ENCODE measurements at places on chromosomes 3 and 15. TPM values are rescaled to one million over a fixed set of nuclear protein-coding genes. Genes with fewer than 3 reads are reported as not detected.

LYZL4 gene
- not detected for total RNA-seq

CX3CR1 gene
- 38.0 TPM for total RNA-seq

CPN2 gene
- not detected for total RNA-seq

RSRC1 gene
- total RNA-seq, result 60.2 TPM

PRR23C gene
- not detected for total RNA-seq

SEMA3F gene
- total RNA-seq, result 8.4 TPM

SLC9C1 gene
- not detected for total RNA-seq

ITGA11 gene
- total RNA-seq, result 2.3 TPM

ROPN1 gene
- total RNA-seq, result not detected

FBXO40 gene
- total RNA-seq, result 1.5 TPM

BCL2A1 gene
- 1.3 TPM for total RNA-seq

TM2D3 gene
- 123 TPM for total RNA-seq

COX5A gene
- 136 TPM for total RNA-seq

BDH1 gene
- total RNA-seq, result 116 TPM

TRH gene
- 0.99 TPM for total RNA-seq

CELSR3 gene
- total RNA-seq, result 28.2 TPM

MAP6D1 gene
- 76.9 TPM for total RNA-seq

MON1A gene
- total RNA-seq, result 22.4 TPM

TMEM42 gene
- total RNA-seq, result 23.5 TPM

CCDC191 gene
- 6.7 TPM for total RNA-seq

EPHA3 gene
- 5.2 TPM for total RNA-seq

FANCD2OS gene
- total RNA-seq, result not detected

GPR87 gene
- not detected for total RNA-seq

GNB4 gene
- 25.9 TPM for total RNA-seq

TEX9 gene
- 6.2 TPM for total RNA-seq

LRRC31 gene
- not detected for total RNA-seq

OIP5 gene
- total RNA-seq, result 0.53 TPM

TRIM71 gene
- 1.1 TPM for total RNA-seq

DIPK2A gene
- total RNA-seq, result 41.9 TPM

SI gene
- 0.40 TPM for total RNA-seq

GRK7 gene
- total RNA-seq, result not detected

MAGI1 gene
- total RNA-seq, result 78.1 TPM
